ENCODE measurements at places on chromosomes 7 and 10.

DNA sequence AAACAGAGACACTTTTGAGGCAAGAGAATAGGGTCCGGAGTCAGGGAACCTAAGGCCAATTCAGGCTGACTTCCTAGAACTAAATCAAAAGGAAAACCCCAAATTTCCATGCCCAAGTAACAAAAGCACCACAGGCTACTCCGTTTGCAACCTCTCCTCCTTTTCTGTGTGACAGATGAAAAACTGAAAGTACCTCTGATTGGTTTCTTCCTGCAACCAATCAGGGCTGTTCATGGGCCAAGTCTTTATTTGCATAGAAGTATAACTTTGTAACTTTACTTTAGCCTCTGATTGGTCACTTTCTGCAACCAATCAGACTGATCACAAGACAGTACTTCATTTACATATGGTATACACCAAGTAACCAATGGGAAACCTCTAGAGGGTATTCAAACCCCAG lies 239.9 kb upstream of the KCND2 start:
- DNase-seq: no peak

DNA sequence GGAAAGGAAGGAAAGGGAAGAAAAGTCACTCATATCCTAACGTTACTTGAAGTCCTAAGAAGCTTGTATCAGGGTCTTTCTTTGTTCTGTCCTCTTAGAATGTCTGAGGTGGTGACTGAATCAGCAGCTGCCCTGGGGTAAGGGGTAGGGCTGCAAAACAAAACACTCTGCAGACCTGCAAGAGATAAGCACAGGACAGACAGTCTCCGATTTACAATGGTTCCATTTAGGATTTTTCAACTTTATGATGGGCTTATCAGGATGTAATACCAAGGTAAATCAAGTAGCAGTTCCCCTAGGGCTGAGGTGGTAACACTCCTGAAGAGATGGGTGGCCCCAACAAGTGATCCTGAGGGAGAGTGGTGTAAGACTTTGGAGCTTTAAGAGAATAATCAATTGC lies 16.5 kb downstream of the KDM7A start:
- DNase-seq: no peak

GRCh38 chr7:44846816-44847508 lies 925 bp downstream of the H2AZ2 start:
- no peak for DNase-seq

GRCh38 chr10:106996510-106996909 lies 168.0 kb downstream of the SORCS1 start:
- no peak for DNase-seq

GRCh38 chr7:90931986-90932916 lies 332.0 kb upstream of the FZD1 start:
- DNase-seq: no peak

DNA sequence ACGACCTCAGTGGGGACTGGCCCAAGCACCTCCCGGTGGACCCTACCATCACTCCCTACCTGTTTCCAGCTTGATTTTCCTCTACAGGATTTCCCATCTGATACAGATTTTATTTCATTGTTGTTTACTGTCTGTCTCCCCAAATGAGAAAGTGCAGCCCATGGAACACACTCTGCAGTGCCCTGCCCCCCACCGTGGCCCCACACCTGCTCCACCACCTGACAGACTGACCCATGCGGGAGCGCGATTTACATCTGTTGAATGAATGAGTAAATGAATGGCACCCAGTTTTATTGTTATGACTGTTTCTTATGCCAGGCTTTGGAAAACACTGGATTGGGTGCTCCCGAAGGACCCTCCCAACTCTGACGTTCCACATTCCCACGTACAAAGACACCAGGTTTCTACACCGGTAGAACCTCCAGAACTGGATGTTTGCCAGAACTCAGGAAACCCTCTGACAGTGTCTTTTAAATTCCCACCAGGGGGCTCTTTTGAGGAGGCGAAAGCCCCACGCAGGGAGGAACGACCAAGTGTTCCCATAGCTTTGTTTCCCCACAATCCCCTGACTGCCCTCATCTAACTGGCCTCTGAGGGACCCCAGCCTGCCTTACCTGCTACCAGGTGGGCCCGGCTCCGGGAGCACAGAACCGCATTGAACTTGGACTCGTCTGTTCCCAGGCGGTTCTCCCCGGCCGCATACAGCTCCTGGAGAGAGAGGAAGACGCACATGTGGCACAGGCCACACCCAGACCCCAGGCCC lies 29.0 kb downstream of the PLAC9 start:
- DNase-seq: no peak

GRCh38 chr10:111677759-111678158 lies 505.8 kb downstream of the GPAM start:
- DNase-seq: no peak

GRCh38 chr10:63712717-63713115 lies 191.5 kb downstream of the REEP3 start:
- DNase-seq: no peak

Measured in stimulated activated CD4-positive, alpha-beta T cell treated with anti-CD3 and anti-CD28 coated beads, Interleukin-4, amount 100 ng/mL, for 48 hours (primary cell).